Stimulated activated CD4-positive, alpha-beta T cell treated with anti-CD3 and anti-CD28 coated beads, Interleukin-1b, Interleukin-23, amount 100 ng/mL, for 24 hours (primary cell): ENCODE measurements at places on chromosomes 5 and 9.

- DNase-seq = no peak
Measured at GRCh38 chr5:154482528-154483449, 4.8 kb upstream of the HAND1 start.

- DNase-seq = no peak
Measured at GRCh38 chr5:20114526-20114925, 126.5 kb upstream of the CDH18 start.

GRCh38 chr9:116168231-116168630 is 14.6 kb downstream of the PAPPA start:
- DNase-seq = no peak

DNA sequence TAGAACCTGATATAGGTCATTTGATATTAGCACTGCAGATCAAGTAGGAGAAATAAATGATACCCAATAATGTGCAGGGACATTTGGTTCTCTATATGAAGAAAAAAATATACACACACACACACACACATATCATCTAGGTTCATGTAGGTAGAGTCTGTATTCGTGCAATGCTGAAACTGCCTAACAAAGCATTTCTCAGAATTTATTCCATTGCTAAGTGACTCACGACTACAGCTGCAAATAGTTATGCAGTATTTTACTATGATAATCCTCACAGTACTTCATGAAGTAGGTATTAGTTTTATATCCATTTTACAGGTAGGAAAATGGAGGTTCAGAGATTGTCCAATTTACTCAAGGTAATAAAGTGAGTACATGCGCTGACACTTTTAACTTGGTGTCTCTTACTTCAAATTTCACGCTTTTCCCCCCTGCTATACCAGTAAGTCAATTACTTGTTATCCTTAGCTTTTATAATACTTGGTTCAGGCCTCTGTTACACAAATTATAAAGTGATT is 2.4 kb downstream of the GIN1 start:
- DNase-seq = no peak

GRCh38 chr9:115396071-115396529 is 278.1 kb upstream of the TNC start:
- no peak for DNase-seq

GRCh38 chr5:79850941-79851340 is 140.1 kb downstream of the MTX3 start:
- no peak for DNase-seq

DNA sequence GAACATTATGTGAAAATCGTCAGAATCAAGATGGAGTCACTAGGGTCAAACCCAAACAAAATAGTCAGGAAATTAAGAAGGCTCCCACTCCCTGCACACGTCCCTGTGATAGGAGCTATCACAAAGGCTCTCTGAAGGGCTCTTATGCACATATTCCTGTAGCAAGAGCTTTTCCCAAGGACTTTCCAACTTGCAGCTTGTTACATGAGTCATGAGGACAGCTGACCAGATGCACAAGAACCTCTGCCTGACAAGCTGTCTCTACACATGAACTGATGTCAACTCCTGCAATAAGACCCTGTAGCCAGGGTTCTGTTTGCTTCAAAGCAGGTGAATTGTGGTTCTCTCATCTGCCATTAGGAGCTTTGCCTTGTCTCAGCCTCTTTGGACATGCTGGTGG is 122.4 kb downstream of the OLFM1 start:
- DNase-seq = no peak

GRCh38 chr9:72839085-72839484 is 113.8 kb downstream of the ALDH1A1 start:
- no peak for DNase-seq

DNA sequence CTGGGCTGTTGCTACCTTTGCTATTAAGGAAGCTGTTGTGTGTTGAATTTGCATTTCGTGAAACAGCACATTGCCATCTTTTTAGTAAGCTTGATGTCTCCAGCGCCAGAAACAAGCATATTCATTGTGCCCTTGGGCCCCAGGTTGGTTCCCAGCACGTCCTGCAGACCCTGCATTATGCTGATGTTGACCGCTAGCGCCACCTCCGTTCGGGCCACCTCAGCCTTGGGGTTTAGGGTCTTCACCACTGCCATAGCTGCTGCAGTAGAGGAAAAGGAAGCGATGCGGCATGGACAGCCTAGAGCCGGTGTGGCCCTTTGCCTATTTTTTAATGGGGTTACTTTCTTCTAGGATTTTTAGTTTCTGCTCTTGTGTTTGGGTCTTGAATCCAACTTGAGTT is 23.8 kb upstream of the OTULIN start:
- DNase-seq = no peak

GRCh38 chr5:166117072-166118066 is 2174.1 kb upstream of the WWC1 start:
- no peak for DNase-seq

GRCh38 chr5:180334176-180334575 is 19.0 kb downstream of the GFPT2 start:
- DNase-seq = no peak

- DNase-seq = no peak
Measured at GRCh38 chr5:137190441-137190840, 308.7 kb downstream of the SPOCK1 start.

GRCh38 chr9:136773386-136774044 is 9.2 kb upstream of the LCN15 start:
- no peak for DNase-seq

- no peak for DNase-seq
Measured at GRCh38 chr9:131986576-131986975, 93.1 kb downstream of the MED27 start.

- DNase-seq = peak; percentile 89
Measured at GRCh38 chr9:97411789-97412625, at the start of gene TDRD7. TSS of gene TDRD7 (plus strand) at chr9:97412096. CDS start at chr9:97428466, 16,370 bp downstream.

- no peak for DNase-seq
Measured at GRCh38 chr9:126215486-126215885, 111.1 kb upstream of the MVB12B start.

DNA sequence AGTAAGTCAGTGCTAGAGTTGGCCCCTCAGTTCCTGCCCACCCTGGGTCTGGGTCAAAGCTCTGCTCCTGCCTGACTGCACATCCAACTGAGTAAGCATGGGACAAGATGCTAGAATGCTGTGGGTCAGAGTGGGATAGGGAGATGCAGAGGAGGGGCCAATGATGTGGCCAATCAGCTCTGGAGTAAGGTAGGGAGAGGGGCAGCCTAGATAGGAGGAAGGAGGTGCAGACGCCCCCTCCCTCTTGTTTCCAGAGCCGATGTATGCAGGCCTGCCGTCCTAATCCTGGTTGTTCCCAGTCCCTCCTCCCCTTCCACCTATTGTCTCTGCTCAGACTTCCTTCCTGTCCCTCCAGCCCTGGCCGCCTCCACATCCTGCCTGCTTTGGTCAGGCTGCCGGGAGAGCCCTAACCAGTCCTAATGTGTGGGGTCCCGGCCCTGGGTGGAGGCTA is 1.3 kb downstream of the ARAP3 start:
- DNase-seq = no peak

DNA sequence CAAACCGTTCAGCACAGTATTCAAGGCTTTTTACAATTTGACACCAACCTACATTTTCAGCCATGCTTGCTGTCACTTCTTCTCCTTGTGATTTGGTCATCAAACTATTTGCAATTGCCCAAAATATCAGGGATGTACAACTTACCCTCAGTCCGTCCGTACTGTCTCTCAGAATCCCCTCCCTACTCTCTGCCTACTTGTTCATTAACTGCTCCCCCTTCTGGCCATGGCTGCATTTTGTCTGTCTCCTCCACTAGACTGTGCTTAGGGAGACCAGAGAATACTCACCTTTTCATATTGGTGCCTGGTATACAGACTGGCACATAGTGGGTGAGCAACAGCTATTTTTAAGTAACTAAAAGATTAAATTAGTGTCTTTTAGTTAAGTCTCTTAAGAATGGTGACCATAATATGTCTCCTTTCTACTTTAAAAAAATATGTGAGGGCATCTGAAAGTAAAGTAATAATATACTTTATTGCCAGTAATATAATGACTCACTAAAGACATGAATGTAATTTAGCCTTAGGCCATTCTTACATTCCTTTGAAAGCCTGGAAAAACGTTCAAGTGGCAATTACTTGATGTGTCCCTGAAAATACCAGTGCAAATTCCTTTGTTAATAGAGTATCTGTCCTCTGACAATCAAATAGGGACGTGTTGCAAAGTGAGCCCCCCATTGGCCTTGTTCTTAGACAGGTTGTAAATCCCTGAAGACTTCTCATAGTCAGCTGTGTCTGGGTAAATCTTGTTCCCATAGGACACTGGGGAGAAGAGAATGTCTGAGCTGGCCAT is 27.8 kb downstream of the PRLR start:
- no peak for DNase-seq

DNA sequence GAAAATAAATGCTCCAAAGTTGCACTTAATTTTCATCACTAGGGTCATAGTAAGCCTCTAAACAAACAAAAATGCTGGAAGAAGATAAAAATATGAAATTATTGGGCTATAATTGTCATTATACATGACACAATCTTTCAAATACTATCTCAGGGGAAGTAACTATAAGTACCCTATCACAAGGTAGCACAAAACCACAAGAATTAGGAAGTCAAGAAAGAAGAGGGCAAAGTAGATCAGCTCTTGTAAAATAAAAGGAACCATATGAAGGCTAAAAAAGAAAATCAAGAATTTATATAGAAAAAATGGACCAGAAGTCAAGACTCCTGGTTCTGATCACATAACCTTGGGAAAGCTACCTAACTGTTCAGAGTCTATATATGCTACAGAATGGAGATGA is 48.1 kb downstream of the DIAPH1 start:
- DNase-seq = no peak

DNA sequence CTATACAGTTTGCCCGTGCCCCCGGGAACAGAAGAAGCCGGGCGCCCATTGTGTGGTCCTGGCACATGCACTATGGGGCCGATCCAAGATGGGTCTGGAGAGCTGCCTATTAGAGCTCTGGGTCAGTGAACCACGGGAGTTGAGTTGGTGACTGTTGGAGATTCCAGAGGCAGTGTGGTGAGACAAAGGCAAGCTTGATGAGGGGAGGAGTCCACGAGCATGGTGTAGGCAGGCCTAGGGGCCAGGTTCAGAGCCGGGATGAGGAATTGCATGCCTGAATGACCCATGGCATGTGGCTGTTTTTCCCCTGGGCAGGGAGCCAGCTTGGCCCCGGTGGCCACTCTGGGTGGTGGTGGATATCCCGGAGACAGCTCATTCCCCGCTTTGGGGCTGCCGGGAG is 84.4 kb upstream of the STC2 start:
- DNase-seq = no peak

DNA sequence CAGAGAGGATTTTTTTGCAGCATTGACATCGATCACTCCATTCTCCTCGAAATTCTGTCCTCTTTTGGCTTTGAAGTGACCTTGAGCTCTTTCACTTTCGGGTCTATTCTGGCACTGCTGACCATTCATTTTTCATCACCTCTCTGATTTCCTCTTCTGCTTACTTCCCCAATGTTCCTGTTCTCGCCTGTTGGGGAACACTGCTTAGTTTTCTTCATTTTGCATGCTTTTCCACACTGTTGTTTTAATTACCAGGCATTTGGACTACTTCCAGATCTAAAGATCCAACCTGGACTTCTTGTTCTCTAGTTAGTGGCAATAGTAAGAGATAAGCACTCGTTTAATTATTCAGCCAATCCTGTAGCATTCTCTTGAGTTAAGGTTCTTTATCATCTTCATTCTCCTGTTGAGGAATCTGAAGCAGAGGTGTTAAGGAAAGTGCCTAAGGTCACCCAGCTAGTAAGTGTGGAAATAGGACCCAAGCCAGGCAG is 53.4 kb downstream of the MAN2A1 start:
- DNase-seq = no peak

DNA sequence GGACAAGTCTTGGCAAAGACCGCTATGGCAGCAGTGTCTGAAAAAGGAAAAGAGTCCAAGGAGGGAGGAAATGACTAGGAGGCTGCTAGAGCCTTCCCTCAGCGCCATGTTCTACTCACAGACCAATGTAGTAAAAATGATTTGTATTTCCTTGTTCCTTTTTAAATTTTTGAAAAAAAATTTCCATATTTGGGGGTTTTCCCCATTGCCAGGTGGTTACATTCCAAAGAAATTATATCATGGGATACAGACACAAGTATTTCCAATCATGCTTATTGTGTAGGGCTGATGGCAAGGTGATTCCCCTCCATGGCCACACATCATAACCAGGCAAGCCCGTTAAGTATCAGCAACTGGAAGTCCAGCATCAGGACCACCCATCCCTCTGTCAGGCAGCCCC is 138.2 kb downstream of the PIP5K1B start:
- no peak for DNase-seq

DNA sequence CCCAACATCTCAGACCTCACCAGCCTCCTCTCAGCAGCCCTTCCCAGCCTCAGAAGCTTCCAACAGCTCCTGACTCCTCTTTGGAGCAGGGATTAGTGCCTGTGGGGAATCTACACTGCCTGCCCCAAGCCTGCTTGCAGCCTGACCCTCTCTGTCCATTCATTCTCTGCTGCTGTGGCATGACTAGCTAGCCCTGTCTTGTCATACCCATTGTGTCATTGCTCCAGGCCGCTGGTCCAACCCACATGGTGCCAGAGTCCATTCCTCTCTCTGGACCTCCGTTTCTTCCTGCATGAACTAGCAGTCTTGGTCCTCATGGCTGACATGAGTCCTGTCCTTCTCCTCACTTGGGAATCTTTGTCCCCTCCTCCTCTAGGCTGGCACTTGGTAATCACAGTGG is 12.8 kb upstream of the RXRA start:
- DNase-seq = no peak

- no peak for DNase-seq
Measured at GRCh38 chr5:140108093-140109017, 5.6 kb upstream of the PURA start.

- DNase-seq = no peak
Measured at GRCh38 chr9:71518045-71518827, 250.1 kb downstream of the CEMIP2 start.

DNA sequence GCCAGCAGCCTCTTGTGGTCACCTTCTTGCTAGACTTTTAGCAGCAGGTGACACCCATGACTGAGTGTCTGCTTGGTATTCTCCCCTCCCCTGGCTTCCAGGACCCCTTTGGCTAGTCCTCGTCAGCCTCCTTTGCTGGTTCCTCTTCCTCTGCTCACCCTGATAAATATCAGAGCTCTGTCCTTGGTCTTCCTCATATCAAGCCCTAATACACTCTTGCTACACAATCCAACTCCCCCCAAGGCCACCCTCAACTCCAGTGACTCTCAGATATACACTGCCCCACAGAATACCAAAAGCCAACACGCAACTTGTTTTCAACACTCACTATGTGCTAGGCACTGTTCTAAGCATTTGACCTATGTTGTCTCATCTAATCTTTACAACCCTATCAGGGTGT is 30.3 kb upstream of the LCP2 start:
- DNase-seq = no peak

GRCh38 chr5:135461481-135462151 is 9.5 kb upstream of the TIFAB start:
- no peak for DNase-seq

GRCh38 chr9:97628668-97629067 is 4.5 kb downstream of the TSTD2 start:
- no peak for DNase-seq

DNA sequence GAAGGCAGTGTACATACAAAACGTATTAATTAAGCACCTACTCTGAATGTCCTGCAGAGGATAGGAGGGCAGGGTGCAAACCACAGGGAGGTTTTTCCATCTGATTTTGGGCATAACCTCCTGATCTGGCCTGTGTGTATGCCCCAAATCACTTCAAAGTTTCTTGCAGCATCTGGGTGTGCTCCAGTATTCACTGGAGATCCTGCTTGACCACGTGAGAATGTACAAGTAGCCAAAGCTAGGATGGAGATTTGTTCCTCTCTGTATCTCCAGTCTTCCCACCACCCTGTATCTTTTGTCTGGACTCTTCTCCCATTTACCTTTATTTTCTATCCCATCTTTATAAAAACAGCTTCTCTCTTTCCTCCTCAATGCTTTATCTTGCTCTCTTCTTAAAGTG is 207.7 kb downstream of the FBXL7 start:
- DNase-seq = no peak

- no peak for DNase-seq
Measured at GRCh38 chr5:127898551-127899213, 184.9 kb upstream of the SLC12A2 start.
